ENCODE measurements at places on chromosomes 1 and 21. TPM values are rescaled to one million over a fixed set of nuclear protein-coding genes. Genes with fewer than 3 reads are reported as not detected.

Gene BTBD19
- total RNA-seq: 17.9 TPM

Gene EFHD2
- total RNA-seq: 100 TPM

Gene DNASE2B
- total RNA-seq: not detected

Gene RNF19B
- 49.0 TPM for total RNA-seq

Gene ORC1
- total RNA-seq: 1.6 TPM

Gene AKR7A3
- total RNA-seq: 0.88 TPM

Gene ZNF695
- 2.3 TPM for total RNA-seq

Gene BRDT
- not detected for total RNA-seq

Gene USF1
- 68.4 TPM for total RNA-seq

Data from glomerular endothelial cell (primary cell).